Activated CD4-positive, alpha-beta T cell treated with anti-CD3 and anti-CD28 coated beads, Interleukin-2, Interleukin-6, amounts not matched to agents 100 ng/mL and 50 ng/mL, durations not matched to agents 16 hours and 8 hours (primary cell): ENCODE measurements at places on chromosomes 11 and 22.

DNA sequence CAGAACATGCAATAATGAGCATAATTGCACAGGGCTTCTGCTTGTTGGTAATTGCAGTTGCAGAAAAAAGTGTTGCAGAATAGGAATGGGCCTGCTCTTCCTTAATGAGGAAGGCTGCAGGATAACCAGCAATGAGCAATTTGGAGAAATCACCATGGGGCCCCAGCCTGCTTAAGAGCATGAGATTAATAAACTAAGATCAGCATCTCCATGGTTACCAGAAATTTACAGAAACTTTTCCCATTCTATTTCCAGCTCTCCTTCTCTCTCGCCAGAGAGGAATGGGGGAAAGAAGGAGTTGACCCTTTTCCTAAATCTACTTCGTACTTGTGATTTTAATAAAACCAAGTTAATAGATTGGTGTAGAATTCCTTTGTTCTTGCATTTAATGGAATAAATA lies 80.9 kb upstream of the CSNK2A3 start:
- no peak for DNase-seq

DNA sequence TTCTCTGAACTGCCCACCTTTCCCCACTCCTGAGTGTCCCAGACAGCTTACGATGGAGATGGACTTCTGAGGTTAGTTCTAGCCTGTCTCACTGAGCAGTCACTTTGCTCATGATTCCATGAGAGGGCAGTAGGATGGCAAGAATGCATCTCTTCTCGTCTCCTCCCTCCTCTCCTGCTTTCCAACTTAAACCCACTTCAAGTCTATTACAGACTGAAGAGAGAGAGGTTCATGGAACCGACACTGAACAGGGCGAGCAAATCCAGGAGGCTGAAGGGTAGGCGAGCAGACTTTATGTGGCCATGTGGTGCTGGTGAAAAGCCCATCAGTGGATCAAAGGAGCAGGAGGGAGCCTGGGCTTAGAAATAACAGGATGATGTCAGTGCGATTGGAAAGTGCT lies 38.6 kb downstream of the CEP164 start:
- no peak for DNase-seq

DNA sequence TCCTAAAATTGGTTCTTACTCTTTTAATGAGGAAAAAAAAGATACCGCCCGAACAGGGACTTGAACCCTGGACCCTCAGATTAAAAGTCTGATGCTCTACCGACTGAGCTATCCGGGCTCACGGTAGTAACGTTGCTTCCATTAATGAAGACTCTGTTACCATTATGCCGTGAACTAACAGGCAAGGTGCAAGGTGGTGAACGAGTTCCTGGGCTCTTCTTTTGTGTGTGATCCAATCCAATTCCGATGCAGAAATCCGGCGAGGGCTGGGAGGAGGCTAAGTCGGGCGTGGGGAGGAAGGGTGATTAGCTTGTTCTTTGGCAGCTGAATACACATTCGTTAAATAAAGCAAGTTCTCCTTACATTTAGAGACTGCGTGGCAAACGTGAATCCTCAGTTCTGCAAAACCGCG lies 49.0 kb downstream of the OR4D9 start:
- DNase-seq = peak; percentile 90

DNA sequence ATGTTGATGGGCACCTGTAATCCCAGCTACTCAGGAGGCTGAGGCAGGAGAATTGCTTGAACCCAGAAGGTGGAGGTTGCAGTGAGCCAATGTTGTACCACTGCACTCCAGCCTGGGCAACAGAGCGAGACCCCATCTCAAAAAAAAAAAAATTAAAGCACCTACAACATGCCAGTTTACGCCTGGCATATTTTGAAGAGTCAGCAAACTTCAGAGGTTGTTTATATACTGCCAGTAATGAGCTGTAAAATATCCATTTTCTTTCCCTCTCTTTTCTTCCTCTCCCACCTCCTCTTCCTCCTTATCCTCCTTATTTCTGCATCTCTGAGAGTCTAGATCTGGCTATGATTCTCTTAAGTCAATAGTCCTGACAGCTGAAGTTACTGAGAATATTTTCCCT lies 556.5 kb upstream of the LARGE1 start:
- no peak for DNase-seq

DNA sequence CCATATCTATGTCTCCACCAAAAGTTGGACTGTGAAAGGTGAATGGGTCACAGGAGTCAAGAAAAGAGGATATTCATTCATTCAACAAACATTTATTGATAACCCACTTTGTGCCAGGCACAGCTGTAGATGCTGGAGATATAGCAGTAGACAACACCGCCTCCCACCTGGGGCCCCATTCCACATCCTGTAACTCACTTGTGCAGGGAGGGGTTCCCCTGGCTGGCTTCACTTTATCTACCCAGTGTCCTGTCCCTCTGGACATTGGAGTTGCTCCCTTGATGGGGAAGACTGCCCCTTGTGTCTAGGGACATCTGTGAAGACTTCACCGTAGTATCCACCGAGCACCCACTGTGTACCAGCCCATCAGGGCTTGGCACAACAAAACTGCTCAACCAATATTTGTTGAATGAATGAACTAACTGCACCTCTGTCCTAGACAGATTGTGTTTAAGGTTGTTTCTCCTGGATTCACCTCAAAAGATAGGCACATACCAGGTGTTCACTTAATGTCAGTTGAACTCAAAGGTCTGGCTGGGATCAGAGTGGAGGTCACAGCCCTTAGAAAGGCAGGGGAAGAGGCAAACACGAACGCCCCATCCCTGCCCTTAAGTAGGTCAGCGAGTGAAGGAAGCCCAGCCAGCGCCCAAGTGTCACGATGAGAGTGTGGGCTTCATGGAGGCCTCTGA lies 1.4 kb upstream of the OVOL1 start:
- no peak for DNase-seq

DNA sequence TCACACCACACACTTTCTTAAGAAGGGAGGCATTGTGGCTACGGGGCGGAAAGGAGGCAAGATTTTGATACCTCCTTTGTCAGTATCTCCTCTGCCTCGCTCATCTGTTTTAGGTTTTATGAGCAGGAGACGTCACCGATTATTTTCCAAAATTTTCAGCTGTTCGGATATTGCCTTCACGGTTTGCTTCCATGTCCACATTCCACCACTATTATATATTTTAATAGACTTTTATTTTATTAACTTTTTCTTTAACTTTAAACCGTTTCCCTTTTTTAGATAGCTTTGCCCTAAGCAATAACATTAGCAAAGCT lies 33.7 kb upstream of the CREB3L1 start:
- no peak for DNase-seq
